ENCODE measurements at places on chromosomes 2 and 18.

- no peak for DNase-seq
Measured at GRCh38 chr2:238927746-238928519, 80.0 kb downstream of the TWIST2 start.

- DNase-seq, result no peak
Measured at GRCh38 chr18:24735624-24736231, 275.3 kb downstream of the HRH4 start.

- peak; percentile 30 for DNase-seq
Measured at GRCh38 chr2:176081376-176081836, 2.4 kb downstream of the EVX2 start.

DNA sequence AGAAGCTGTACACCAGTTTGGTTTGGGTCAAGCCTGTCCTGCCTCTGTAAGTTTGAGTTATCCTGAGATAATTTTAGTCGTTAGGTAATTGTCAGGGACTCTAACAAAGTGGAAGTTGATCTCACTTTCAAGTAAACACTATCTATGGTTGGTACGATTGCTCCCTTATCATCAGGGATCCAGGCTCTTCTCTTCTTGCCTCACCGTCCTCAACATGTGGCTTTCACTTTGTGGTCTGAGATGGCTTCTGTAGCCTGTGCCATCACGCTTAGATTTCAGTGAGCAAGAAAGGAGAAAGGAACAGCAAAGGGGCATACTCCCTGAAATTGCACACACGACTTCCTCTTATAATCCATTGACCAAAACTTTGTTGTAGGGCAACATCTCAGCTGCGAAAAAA, 115.6 kb downstream of the CTAGE1 start:
- no peak for DNase-seq

GRCh38 chr18:46397174-46397573, 259.8 kb downstream of the LOXHD1 start:
- no peak for DNase-seq

DNA sequence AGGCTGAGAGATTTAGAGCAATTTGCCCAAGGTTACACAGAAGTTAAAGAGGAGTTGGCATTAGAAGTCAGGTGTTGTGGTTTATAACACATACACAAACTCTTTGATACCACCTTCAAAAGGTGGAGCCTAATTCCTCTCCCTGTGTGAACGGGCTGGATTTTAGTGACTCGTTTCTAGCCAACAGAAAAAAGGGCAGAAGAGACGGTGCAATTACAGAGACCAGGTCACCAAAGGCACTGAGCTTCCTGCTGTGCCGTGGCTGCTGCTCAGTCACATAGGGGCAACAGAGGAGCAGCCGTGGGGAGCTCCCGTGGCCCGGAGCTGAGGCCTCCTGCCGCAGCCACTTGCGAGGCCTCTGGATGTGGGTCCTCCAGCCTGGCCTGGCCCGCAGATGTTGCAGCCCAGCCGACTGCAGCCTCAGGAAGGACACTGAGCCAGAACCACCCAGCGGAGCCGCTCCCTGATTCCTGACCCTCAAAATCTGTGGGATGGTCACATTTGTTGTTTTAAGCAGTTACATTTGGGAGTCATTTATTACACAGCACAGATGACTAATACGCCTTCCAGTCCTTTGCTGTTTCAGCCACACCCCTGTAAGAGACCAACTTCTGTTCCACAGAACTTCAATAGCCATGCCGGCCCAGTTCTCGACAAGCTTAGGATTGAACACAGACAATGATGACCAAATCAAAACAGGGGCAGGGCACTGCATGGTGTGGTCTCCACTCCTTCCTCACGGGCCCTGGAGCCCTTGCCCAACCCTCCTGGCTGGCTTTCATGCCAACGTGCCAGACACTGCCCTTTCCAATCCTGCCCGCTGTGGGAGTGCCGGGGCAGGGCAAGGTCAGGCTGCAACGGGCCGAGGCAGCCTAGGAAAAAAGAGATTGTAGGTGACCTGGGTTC, 17.1 kb downstream of the EDAR start:
- DNase-seq, result no peak

- no peak for DNase-seq
Measured at GRCh38 chr2:8719528-8719927, 37.7 kb downstream of the ID2 start.

GRCh38 chr2:60565472-60565871, 12.0 kb upstream of the BCL11A start:
- DNase-seq, result no peak

GRCh38 chr18:250685-251084, 17.2 kb downstream of the THOC1 start:
- DNase-seq, result no peak

DNA sequence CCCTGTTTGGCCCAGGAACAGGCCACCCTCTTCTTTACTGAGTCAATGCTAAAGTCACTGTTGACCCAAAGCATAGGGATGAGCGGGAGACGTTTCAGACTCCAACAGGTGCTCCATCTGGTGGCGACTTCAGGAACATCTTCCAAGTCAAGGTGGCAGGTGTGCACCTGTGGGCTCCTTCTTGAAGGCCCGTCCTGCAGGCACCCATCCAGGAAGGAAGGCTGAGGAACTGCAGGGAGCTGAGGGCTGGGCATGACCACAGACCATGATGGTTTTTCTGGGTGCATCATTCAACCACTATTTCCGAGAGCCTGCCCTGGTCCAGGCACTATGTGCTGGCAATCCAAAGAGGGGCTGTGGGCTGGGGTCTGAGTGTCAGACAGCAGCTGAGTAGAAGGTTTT, 142.8 kb downstream of the NDUFA10 start:
- peak; percentile 55 for DNase-seq

- DNase-seq, result no peak
Measured at GRCh38 chr2:227474410-227474809, 2.5 kb downstream of the AGFG1 start.

GRCh38 chr2:63055226-63056106, 4.8 kb downstream of the OTX1 start:
- peak; percentile 34 for DNase-seq

GRCh38 chr2:70240599-70240998, 7.8 kb downstream of the TIA1 start:
- no peak for DNase-seq

DNA sequence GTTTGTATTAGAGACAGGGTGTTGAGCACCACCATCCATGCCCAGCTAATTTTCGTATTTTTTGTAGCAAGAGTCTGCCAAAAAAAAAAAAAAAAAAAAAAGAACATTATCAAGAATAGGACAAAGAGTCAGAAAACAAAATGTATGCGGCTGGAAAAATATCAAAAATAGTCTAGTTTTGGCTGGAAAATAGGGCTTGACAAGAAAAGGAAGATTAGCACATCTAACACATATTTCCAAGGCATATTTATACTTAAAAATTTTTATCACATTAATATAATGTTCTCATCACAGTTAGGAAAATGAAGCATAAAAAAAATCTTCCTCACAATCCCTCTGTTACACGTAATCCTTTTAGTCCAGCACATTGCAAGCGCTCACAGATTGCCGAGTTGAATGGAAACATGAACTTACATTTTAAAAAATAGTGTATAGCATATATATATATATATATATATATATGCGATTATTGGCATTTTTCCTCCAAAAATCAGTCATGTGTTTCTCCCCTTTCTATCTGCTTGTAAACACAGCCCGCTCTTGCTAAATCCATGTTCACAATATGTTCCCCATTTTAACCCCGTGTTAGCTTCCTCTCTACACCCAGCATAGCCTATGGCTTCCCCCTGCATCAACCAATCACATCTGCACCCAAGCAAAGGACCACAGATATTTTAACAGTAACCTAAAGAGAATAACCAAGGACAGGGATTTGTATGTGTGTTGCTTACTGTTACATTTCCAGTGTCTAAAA, 183.0 kb downstream of the AFF3 start:
- DNase-seq, result no peak
